Calu3 (cell line): ENCODE measurements at places on chromosomes 7 and 10. TPM values are rescaled to one million over a fixed set of nuclear protein-coding genes. Genes with fewer than 3 reads are reported as not detected.

GDF10 gene
- total RNA-seq, result not detected in 2 replicates

SPDYE9 gene
- not detected in 2 replicates for total RNA-seq

- H3K4me1 ChIP-seq, result no peaks in the 10 kb centered on the region
- H3K4me3 ChIP-seq, result no peak overlapping the region
- no peak overlapping the region for H3K27ac ChIP-seq
- H3K36me3 ChIP-seq, result no peaks in the 10 kb centered on the region
- no peak for DNase-seq
Observed at GRCh38 chr10:98517672-98518071, 70.9 kb upstream of the HPS1 start.

GRCh38 chr10:28375399-28376354, 72.8 kb upstream of the MPP7 start:
- no peaks in the 10 kb centered on the region for H3K27me3 ChIP-seq
- peak overlapping the region; percentile 28 for H3K27ac ChIP-seq
- H3K4me1 ChIP-seq, result peaks cover 23% of the 10 kb centered on the region
- H3K36me3 ChIP-seq, result peaks cover 7% of the 10 kb centered on the region

NPFFR1 gene
- 0.20 and 0.24 TPM in 2 replicates for total RNA-seq

DNA sequence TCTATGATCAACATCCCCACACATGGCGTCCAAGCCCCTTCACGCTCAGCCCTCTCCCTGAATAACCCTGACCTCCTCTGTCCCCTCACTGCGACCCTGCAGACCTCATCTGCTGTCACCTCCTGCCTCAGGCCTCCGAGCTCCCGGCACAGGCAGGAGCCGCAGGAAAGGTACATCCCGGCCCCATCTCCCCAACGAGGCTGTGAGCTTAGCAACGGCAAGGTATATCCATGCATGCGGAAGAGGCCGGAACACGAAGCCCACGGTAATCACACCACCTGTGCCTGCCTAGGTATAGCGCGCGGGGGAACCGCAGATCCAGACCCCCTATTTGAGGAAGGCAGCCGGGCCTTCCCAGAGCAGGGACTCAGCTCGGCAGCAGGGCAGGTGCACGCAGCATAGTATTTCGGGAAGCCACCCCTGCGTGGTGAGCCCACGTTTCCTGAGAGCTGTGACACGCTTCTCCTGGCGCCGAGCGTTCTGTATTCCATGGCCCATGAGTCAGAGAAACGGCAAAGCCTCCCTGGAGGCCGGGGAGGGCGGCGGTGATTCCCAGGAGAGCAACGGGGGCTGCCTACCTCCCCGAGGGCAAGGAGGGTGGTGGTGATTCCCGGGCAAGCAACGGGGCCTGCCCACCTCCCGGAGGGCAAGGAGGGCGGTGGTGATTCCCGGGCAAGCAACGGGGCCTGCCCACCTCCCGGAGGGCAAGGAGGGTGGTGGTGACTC, 50.1 kb upstream of the DNAAF5 start:
- no peak overlapping the region for H3K27ac ChIP-seq
- H3K4me1 ChIP-seq, result no peaks in the 10 kb centered on the region
- DNase-seq, result no peak

PLEKHS1 gene
- total RNA-seq, result 5.9 and 13.8 TPM in 2 replicates
